ENCODE measurements at places on chromosomes 11 and 22. TPM values are rescaled to one million over a fixed set of nuclear protein-coding genes. Genes with fewer than 3 reads are reported as not detected.

DNA sequence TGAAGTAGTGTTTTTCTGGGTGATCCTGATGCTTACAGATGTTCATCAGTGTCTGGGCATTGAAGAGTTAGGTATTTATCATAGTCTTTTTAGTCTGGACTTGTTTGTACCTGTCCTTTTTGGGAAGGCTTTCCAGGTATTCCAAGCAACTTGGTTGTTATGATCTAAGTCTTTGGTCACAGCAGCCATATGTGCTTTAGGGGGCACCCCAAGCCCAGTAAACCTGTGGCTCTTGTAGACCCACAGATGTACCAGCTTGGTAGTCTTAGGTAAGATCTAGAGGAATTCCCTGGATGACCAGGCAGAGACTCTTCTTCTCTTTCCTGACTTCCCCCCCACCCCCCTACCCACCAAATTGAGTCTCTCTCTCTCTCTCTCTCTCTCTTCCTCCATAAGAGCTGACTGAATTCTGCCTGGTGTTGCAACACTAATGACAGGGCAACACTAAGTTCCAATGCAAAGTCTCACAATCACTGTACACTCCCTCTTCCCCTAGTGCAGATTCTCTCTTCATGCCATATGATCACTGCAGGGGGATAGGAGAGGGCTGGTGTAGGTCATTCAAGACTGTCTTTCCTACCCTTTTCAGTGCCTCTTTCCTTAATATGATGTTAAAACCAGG, 24.5 kb upstream of the MMP8 start:
- no peak for DNase-seq

DNA sequence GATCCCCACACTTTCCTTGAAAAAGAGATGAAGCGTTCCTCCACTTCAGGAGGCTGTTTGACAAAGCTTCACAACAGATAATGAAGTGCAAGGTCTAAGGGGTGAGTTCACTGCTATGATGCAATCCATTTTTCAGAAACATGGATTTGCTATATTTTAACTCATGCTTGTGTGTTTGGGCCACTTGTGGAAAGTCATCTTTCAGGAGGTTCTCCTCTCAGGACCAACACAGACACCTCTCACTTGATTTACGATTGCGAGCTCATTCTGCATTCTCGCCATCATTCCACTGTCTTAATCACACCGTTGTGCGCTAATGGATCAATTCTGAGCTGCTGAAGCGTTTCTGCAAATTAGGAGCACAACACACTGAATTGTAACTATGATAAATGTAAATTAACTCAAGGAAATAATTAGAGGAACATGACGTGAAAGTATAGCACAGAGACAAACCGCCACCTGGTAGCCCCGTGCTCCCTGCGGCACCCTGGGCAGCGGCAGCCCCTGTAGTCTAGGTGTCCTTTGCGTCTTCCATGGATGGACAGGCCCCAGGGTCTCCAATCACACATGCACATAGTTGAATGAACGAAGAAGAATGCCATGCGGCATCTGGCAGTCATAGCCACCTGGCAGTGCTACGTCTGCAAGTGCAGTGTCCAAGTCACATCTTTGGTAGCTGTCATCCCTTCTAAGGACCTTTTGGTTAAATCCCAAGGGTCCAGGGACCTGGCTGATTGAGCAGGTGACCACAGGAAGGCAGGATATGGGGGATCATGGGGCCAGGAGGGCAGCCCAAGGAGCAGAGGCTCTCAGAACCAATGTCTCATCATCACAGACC, 28.1 kb upstream of the RTL6 start:
- DNase-seq: no peak

TBX1 gene
- 2.4 TPM for total RNA-seq

DNA sequence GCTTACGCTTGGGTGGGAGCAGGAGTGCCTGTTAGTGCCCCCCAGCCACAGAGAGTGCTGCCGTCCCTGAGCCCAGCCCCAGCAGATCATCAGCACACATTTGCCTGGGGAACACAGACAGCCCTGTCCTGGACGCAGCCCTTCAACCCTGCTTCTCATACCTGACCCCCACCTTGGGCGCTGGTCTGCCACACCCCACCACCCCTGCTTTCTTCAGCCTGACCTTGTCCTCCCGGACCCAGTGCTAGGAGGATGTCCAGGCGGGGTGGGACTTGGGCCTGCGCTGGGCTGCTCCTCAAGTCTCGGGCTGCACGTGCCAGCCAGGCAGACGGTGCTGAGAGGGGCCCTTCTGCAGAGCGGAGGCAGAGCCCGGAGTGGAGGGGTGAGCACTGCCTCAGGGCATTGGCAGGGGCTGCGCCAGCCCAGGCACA, 119.2 kb downstream of the KCNQ1OT1 start:
- peak; percentile 17 for DNase-seq

DNA sequence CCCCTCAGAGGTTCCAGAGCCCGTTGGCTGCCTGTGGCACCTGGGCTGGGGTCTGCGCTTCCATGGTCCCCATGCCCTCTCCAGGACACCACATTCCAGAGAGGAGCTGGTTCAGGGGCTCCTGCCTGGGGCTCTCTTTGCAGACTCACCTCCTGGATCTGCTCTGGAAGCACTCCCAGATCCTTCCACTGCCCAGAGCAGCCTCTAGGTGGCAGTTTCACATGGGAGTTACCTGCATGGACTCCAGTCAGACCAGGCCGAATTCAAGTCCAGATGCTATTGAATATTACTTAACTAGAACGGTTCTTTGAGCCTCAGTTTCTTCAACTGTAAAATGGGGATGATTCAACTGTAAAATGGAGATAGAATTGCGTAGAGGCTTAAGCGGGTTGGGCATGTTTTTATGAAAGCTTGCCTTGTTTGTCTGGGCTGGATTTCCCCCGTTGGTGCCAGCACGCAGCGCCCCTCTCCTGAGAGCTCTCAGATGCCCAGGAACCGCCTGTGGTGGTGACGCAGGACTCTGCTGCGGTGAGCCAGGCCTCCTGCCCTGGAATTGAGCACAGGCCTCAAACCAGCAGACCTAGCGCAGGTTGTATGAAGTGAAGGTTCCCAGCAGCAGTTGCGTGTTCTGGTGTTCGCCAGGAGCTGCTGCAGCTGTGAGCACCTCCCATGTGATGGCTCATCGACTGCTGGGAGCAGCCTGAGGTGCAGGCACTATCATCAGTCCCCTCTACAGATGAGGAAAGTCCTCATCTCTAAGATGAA, 44.2 kb downstream of the LMO1 start:
- DNase-seq: no peak

- DNase-seq: no peak
Measured at GRCh38 chr11:34349882-34350281, 7.9 kb downstream of the ABTB2 start.

- DNase-seq: no peak
Measured at GRCh38 chr11:64804346-64805210, 1.6 kb upstream of the MAP4K2 start.
